Bronchial epithelial cell (primary cell): ENCODE measurements at places on chromosomes 7 and 10. TPM values are rescaled to one million over a fixed set of nuclear protein-coding genes. Genes with fewer than 3 reads are reported as not detected.

DNA sequence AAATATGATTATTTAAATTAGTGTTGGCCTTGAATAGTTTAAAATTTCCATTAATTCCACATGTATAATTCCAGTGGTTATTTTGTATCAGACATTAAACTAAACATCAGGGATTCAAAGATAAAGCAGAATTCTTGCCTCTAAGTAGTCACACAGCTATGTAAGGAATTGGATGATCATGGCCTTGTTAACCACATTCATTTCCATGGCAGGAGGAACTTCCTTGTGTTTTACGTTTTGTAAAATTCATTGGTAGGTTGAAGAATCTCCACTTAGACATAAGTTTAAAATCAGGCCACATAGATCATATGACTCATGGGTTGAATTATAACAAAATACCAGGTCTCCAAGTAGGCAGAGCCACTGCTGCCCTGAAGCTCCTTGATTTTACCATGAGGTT, 289.7 kb downstream of the PLXDC2 start:
- DNase-seq: no peak

DNA sequence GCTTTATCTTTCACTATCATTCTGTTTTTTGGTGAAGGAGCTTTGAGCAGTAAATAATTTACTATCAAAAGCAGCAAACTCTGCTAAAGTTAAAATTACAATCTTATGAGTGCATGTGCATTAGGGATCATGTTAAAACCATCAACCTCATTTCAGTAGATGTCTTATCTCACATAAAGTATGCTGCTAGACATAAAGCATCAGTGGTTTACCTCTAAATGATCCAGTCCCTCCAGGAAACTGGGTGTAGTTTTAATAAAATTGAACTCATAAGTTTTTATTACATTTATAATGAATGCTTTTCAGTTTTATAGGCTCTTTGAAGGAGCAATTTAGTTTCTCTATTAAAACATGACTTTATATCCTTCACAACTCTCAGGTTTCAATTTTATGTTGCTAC, 108.7 kb downstream of the LRRN3 start:
- no peak for DNase-seq

- DNase-seq: no peak
Measured at GRCh38 chr10:14508725-14509124, 178.0 kb upstream of the FRMD4A start.

- no peak for DNase-seq
Measured at GRCh38 chr7:36217961-36218284, 64.9 kb downstream of the EEPD1 start.

DNA sequence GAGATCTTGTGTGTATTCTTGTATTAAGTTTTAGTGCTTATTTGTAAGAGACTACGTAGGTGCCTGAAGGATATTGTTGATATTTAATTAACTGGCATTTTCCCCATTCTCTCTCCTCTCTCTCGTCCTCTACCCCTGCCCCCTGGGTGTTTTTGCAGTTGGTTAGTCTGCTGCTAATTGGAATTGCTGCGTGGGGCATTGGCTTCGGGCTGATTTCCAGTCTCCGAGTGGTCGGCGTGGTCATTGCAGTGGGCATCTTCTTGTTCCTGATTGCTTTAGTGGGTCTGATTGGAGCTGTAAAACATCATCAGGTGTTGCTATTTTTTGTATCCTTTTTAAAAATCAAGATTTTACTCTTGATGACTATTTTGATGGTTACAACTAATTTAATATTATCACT, 22.5 kb downstream of the TSPAN13 start:
- DNase-seq: no peak

GRCh38 chr7:142089035-142089434, 22.5 kb upstream of the MGAM2 start:
- no peak for DNase-seq

- no peak for DNase-seq
Measured at GRCh38 chr10:87658321-87658795, 1.3 kb upstream of the PAPSS2 start.

Gene CUBN
- 0.26 and 0.53 TPM in 2 replicates for total RNA-seq

Gene OR9A2
- total RNA-seq: 0.26 TPM in 1 of 2 replicates, not detected in the other
